NCI-H146 (cell line): ENCODE measurements at places on chromosomes 4 and X.

GRCh38 chr4:7956270-7956808 lies 16.7 kb upstream of the AFAP1 start:
- DNase-seq, result no peak

- DNase-seq, result peak; percentile 56
Measured at GRCh38 chrX:25144043-25144940, 128.5 kb upstream of the ARX start.

GRCh38 chr4:128241425-128241913 lies 46.1 kb downstream of the PGRMC2 start:
- no peak for DNase-seq

DNA sequence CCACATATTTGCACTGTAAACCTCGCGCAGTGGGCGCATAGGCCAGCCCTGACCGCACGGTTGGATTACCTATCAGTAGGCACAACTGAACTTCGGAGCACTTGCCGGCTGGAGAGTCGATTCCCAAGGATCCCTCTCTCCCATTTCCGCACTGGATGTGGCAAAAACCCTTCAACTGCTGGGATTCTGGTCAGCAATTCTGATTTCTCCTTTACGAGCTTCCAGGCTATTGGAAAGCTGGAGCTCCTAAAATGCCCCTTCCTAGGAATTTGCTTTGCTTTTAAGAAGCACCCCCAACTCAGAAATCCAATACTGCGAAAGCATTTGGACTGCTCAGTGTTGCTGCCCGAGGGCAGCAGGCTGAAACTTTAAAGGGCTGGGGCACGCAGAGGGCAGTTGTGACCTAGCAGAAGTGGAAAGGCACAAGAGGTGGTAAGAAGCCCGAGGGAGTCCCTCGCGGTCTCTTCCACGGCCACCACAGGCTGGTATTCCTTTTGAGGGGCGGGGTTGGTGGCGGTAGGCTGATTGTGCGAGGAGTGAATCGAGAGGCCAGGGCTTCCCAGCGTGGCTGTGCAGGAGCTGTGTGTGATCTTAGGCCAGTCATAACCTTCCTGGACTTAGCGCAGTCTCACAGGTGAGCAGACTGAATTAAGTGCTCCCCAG lies 1.6 kb downstream of the ZAR1 start:
- DNase-seq, result no peak

DNA sequence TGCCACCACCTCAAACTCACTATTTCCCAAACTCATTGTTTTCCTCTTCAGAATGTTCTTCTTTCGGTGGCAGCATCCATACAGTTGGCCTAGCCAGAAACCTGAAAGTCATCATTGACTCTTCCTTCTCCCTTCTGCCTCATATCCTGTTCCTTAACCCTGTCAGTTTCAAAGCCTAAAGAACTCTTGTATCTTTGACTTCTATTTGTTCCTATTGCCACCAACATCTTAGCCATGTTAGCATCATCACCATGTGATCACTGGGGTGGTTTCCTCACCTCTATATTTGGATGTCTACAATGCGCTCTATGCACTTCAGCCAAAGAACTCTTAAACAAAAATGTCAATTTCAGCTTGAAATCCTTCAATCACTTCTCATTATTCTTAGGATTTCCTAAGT lies 29.0 kb downstream of the DDX60L start:
- DNase-seq, result no peak

DNA sequence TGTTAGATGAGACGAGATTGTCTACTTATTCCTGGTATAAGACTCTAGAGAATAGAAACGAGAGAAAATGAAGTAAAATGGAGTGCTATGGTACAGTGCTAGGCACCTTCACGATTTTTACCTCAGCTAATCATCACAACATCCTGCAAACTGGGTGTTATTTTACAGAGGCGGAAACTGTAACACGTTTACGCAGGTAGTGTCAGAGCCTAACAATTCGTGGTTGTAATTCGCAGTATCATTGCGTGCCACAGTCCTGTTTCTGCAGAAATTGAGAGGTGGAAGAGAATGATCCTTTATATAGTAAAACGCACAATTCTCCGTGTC lies 383 bp upstream of the TBC1D19 start:
- DNase-seq, result no peak

DNA sequence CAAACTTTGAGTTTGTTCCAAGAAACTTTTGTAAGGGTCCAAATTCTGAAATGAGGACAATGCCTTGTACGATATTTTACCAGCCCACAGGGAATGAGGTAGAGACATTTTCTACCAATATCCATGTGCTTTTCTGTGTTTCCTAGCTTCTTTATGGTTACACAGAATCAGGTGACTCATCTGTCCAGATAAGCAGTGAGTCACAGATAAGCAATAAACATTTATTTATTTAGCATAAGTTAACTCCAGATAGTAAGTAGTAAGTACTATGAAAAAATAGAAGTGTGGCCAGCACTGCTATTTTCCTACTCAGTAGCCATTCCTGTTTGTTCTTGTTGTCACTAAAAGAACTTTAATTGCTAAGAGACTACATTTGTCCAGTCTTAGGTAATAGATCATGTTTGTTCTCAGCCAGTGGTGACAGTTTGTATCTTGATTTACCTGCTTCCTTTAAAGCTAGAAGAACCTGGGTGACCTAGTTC lies 7.4 kb downstream of the AFF1 start:
- DNase-seq, result no peak

DNA sequence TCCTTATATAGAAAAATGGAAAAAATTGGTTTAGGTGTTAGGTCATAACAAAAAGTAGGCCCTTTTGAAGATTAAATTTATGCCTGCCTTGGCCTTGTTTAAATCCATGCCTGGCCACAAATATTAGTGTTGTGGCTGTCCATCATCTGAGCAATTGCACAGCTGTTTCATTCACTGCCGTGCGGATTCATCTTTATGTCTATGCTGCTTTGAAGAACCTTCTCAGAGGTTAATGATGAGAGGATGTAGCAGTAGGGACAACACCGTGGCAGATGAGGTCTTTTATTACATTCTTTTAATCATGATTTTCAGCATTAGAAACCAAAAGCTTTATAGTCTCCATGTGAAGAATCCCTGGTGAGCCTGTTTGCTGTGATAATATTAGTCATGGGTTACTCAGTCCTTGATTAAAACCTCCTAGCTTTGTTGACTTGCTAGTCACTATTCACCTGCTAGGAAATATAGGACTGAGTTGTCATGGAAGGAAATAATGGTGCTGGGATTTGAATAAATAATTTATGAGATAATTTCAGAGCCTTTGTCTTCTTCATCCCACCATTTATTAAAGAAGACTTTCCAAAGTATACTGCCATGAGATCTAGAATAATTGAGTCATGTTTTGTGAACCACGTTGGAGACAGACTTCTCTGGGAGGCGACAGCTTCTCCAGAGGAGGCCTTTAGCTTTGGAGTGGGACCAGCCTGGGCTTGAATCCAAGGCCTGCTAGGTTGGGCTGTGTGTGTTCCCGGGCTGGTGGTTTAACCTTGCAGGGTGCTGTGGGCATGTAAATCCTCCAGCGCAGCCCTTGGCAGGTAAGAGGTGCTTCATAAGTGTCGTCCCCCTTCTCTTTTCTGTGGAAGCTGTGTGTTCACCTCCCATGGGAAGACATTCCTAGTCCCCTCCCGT lies 53.5 kb downstream of the PTTG2 start:
- DNase-seq, result peak; percentile 79

DNA sequence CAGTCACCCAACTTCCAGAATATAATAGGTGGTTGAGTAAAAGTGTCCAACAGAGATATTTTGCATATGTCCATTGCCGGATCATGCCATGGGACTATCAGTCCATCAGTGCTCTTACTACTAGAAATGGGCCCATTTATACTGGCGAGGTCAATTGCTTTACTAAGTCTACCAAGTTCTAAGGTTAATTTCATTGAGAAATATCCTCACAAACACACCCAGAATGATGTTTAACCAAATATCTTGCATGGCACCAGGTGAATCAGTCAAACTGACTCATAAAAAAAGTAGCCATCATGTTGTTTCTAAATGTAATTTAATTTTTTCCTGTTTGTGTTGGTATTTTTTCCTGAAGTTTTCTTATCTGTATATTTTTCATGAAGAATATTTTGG lies 1217.0 kb downstream of the RAPGEF2 start:
- DNase-seq, result no peak

DNA sequence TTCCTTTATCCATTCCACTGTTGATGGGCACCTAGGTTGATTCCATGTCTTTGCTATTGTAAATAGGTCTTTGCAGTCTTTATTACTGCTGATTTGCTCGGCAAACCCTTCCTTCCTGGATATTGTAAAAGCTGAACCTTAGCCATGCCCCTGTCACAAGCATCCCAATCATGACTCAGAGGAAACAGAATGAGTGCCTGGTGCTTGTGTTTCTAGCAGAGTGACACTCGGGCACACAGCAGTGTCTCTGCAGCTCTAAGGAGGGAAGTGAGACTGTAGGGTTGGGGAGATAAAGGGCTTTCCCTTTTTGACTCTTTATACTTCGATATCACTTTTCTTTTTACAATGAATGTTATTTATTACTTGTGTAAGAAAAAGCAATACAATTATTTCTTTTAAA lies 83.3 kb downstream of the AKAP4 start:
- no peak for DNase-seq

- DNase-seq, result no peak
Measured at GRCh38 chr4:181848357-181848756, 394.8 kb upstream of the TENM3 start.

GRCh38 chr4:113350576-113350975 lies 301.1 kb downstream of the ANK2 start:
- DNase-seq, result no peak

- DNase-seq, result no peak
Measured at GRCh38 chr4:32440391-32440790, 1720.2 kb downstream of the PCDH7 start.

- no peak for DNase-seq
Measured at GRCh38 chr4:41598580-41598979, 60.6 kb downstream of the LIMCH1 start.

GRCh38 chrX:134148172-134148692 lies 88.8 kb upstream of the CCDC160 start:
- DNase-seq, result no peak

GRCh38 chr4:85738721-85739120 lies 263.8 kb downstream of the ARHGAP24 start:
- DNase-seq, result no peak

DNA sequence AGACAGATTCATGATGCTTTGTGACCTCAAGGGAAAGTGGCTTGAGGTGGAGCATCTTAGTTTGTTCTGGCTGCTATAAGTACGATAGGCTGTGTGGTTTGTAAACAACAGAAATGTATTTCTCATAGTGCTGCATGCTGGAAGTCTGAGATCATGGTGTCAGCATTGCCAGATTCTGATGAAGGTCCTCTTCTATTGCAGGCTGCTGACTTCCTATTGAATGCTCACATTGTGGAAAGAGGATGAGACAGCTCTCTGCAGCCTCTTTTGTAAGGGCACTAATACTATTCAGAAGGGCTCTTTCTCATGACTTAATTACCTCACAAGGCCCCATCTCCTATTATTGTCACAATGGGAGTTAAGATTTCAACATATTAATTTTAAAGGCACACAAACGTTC lies 1674.0 kb upstream of the PCDH7 start:
- no peak for DNase-seq

DNA sequence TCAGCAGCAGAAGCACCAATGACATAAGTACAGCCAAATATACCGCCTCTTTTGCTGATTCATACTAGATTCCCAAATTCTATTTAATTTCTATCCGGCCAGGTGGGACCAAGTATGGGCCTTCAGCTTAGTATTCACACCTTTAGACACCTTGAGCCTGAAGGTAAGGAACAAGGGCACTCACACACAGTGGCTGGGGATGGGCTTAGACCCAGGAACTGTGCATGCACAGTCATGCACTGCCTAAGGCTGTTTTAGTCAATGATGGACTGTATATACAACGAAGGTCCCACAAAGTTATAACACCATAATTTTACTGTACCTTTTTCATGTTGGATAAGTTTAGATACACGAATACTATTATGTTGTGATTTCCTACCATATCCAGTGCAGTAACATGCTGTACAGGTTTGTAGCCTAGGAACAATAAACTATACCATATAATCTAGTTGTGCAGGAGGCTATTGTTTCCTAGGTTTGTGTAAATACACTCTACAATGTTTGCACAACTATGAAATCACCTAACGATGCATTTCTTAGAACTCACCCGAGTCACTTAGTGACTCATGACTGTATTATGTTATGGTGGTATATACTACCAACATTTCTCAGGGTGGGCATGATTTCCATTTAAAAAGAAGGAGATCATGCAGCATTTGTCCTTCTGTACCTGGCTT lies 9.7 kb upstream of the CLNK start:
- DNase-seq, result peak; percentile 64

- DNase-seq, result no peak
Measured at GRCh38 chr4:184392316-184392715, 82.0 kb downstream of the IRF2 start.

- DNase-seq, result no peak
Measured at GRCh38 chr4:138800421-138800820, 215.2 kb upstream of the NOCT start.

DNA sequence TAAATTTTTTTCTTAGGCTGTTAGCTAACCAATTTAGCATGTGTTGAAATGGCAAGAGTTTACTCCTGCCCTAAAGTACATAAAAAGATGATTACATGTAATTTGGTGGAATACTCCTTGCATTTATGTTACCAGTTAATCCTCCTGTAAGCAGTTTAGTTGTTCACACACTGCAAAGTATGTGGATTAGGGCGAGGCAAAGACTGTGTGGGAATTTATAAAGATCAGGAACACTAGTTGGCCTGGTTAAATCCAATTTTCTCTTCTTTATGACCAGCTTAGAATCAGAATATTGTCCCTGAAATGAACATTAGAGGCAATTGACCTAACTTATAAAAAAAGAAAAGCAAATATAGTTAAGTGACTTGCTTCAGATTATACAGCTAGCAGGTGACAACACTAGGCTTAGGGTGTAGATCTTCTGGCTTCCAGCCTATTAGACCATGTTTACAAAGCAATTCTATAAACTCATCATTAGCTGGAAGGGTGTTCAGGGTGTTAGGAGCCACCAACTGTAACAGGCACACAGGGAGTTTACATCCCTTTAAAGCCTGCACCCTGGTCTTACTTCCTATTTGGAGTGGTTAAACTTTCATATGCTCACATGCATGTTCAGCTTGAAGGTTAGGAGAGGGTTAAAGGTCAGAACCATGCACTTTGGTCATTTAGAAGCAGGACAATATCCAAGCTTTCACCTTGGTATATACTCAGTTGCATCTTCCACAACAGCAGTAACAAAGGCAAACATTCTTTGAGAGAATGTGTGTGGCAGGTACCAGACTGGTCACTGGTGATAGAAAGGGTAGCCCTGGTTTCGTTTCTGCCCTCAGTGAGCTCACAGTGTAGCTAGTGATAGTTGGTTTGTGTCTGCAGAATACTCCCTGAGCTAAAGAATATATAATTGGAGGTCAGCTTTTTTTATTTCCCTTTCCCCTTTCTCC lies 72.6 kb downstream of the GC start:
- no peak for DNase-seq

GRCh38 chrX:79107891-79108718 lies 36.4 kb upstream of the GPR174 start:
- DNase-seq, result no peak

DNA sequence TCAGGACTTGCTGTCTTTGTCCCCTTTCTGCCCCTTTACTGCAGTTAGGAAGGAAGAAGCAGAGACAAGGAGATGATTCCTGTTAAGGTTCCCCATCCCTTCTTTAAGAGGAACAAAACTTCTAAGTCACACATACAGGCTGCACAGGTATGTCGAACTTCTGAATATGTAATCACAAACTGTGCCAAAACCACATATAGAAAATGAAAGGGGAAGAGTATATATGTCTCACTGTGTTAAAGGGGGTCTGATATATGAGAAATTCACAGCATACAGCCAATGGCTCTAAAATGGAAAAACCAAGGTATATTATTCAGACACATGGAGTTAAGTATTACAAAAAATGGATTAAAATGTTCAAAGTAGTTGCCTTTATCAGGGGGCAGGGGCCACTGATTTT lies 11.7 kb downstream of the CFAP97 start:
- no peak for DNase-seq
